ENCODE measurements at places on chromosomes 4 and X.

- no peak for DNase-seq
- peaks cover 6% of the 10 kb centered on the region for H3K27me3 ChIP-seq
- H3K4me1 ChIP-seq = no peaks in the 10 kb centered on the region
- H3K27ac ChIP-seq = no peak overlapping the region
These were observed 5.3 kb upstream of the FGA start for GRCh38 chr4:154595807-154596206.

DNA sequence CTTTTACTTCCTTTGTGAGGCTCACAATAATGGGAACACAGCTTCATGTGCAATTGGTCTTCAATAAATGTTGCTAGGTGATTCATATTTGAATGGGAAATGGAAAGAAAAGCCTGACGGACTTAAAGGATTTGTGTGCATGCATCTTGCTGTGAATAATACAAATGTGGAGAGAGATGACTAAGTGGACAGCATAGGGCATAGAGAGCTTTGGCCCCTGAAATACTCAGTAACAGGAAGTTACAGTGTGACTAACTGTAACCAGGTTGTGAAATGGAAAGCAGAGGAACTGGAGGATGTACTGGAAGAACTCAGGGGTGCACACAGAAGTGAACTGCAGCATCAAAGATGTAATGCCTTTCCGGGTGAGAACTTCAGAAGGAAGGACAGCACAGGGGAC is 206.7 kb downstream of the MGST2 start:
- no peaks in the 10 kb centered on the region for H3K36me3 ChIP-seq
- H3K4me1 ChIP-seq = no peaks in the 10 kb centered on the region
- H3K27me3 ChIP-seq = no peaks in the 10 kb centered on the region
- H3K27ac ChIP-seq = no peak overlapping the region

GRCh38 chr4:120446051-120446567 is 379.5 kb upstream of the MAD2L1 start:
- H3K4me1 ChIP-seq = no peaks in the 10 kb centered on the region
- H3K36me3 ChIP-seq = no peaks in the 10 kb centered on the region
- no peaks in the 10 kb centered on the region for H3K27me3 ChIP-seq
- DNase-seq = no peak
- no peak overlapping the region for H3K27ac ChIP-seq

DNA sequence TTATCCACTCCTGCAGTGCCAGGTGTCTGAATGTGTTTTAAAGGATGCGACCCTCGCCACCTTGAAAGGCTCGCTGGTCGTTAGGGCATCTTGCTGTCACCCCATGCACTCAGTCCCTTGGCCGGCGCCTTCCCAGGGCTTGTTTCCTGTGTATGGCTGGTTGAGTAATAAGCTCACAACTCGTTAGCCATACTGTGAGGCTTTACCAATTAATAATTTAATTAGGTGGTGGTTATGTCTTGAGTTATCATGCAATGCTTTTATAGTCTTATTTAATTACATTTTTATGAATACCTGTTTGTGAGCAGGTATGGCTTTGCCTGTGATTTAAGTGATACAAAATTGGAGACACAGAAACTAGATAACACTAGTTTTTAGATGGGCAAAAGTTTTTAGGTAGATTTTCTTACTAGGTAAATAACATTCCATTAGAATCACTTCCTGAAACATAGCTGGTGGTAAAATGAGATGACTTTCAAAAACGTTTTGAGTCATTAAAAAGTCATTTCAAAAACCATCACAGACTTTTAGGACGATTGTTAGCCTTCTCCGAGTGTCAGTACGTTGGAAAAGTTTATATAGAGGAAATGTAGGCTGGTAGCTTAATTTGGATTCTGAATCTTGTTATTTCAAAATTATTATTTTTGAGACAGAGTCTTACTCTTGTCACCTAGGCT is 18.2 kb downstream of the PTTG2 start:
- peak overlapping the region; percentile 82 for H3K27ac ChIP-seq
- H3K4me3 ChIP-seq = peak overlapping the region; percentile 86
- H3K36me3 ChIP-seq = peaks cover 7% of the 10 kb centered on the region

DNA sequence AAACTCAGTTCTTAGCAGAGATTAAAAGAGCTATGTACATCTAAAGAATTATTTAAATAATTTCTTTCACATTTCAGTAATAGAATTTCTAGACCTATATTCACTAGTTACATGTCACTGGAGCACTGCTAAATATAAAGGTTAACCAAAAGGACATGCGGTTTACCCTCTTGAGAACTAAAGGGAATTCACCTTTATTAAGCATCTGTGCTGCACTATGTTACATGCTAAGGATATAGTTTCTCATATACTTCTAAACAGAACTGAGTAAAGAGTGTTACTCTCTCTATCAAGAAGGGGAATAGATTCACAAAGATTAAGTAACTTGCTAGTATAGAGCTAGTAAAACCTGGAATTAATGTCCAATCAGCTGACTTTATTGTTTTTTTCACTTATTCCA is 7.6 kb downstream of the SPIN3 start:
- no peak for DNase-seq
- peaks cover 41% of the 10 kb centered on the region for H3K4me1 ChIP-seq
- H3K27me3 ChIP-seq = no peaks in the 10 kb centered on the region
- H3K4me3 ChIP-seq = no peak overlapping the region
- peak overlapping the region; percentile 7 for H3K27ac ChIP-seq
- peaks cover 24% of the 10 kb centered on the region for H3K36me3 ChIP-seq

DNA sequence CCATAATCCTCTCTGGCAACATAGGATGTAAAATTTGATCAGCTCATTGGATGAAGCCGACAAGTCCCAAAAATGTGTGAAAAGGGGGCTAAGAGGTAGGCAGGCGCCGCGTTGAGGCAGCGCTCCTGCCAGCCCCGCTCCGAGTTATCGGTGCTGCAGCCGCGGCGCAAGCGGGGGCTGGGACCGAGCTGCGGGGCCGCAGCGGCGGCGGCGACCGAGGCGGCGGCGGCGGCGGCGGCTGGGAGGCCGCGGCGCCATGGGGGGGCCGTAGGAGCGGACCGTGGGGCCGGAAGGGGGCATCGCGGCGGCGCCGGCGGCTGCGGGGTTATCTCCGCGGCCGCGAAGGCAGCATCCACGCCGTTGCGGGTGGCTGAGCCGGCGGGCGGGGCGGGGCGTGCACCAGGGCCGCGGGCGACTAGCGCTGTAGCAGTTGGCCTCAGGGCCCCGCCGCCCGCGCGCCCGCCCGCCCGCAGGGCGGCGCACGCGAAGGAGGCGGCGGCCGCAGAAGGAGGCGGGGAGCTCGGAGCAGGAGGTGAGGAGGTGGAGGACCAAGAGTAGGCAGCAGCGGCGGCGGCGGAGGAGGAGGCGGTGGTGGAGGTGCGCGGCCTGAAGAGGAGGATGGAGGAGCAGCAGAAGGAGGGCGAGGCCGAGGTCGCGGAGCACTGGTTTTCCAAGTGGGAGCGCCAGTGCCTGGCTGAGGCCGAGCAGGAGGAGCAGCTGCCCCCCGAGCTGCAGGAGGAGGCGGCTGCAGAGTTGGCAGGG is 126.0 kb upstream of the CXorf66 start:
- no peak overlapping the region for H3K27ac ChIP-seq
- peak; percentile 13 for DNase-seq
- no peaks in the 10 kb centered on the region for H3K4me1 ChIP-seq
- peak overlapping the region; percentile 55 for H3K4me3 ChIP-seq
- no peaks in the 10 kb centered on the region for H3K36me3 ChIP-seq

DNA sequence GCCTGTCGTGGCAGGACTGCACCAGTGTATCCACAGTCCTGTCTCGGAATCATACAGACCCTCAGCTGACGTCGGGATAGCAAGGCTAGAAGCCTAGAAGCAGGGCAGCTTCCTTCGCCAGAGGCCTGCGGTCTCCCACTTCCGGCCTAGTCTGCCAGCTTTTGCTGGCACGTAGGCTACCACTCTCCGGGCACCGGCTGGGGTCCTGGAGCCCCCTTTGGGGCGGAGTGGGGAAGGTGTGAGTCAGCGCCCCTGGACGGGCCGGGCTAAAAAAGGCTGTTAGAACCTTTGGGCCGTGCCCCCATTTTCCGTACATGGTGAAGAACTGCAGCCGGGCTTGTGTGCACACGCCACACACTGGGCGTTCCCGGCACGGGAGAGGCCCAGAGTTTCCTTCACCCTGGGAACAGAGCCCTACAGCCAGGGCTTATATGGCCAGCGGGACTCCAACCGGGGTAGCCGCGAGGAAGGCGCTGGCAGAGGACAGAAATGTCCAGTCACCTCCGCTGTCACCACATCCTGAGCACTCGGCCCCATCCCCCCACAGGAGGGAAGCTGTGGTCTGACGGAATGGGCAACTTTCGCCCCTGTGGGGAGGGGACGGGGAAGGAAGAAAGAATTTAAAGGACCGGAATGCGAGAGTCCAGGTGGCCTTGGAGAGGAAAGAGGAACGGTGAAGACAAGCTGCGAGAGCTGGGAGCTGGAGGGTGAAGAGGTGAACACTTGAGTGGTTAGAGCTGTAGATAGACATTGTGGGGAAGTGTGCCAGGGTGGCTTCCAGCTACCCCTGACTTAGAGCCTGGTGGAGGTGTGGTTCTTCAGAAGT is 4.6 kb downstream of the MAGIX start:
- no peaks in the 10 kb centered on the region for H3K36me3 ChIP-seq
- H3K27me3 ChIP-seq = no peaks in the 10 kb centered on the region
- H3K4me1 ChIP-seq = peaks cover 38% of the 10 kb centered on the region
- peak; percentile 50 for DNase-seq

GRCh38 chrX:39869846-39870601 is 227.7 kb downstream of the BCOR start:
- no peak for DNase-seq
- H3K27me3 ChIP-seq = no peaks in the 10 kb centered on the region
- no peaks in the 10 kb centered on the region for H3K36me3 ChIP-seq
- no peak overlapping the region for H3K4me3 ChIP-seq

DNA sequence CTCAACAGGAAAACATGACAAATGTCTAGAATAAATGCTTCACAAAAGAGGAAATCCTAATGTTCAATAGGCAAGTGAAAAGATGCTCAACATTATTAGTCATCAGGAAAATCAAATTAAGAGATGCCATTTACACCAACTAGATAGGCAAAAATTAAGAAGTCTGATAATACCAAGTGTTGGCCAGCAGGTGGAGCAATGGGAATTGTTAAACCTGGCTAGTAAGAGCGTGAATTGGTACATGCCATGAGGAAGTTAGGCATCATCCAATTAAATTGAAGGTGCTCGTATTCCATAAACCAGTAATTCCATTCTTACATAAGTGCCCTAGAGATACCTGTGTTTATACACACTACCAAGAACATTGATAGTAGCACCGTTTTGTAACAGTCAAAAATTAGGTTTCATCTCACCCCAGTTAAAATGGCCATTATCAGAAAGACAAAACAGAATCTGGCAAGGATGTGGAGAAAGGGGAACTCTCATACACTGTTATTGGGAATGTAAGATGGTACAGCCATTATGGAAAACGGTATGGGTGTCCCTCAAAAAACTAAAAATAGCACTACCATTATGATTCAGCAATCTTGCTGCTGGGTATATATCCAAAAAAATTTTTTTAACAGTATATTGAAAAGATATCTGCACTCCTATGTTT is 14.0 kb upstream of the ZCCHC18 start:
- no peak overlapping the region for H3K4me3 ChIP-seq
- H3K36me3 ChIP-seq = no peaks in the 10 kb centered on the region
- H3K4me1 ChIP-seq = peaks cover 4% of the 10 kb centered on the region
- no peak for DNase-seq

GRCh38 chr4:84497504-84498202 is 1.4 kb downstream of the NKX6-1 start:
- H3K27me3 ChIP-seq = peaks cover 75% of the 10 kb centered on the region
- DNase-seq = no peak
- peak overlapping the region; percentile 65 for H3K4me3 ChIP-seq
- H3K27ac ChIP-seq = no peak overlapping the region

GRCh38 chr4:164819366-164819765 is 57.6 kb upstream of the APELA start:
- no peak for DNase-seq
- no peak overlapping the region for H3K27ac ChIP-seq
- H3K36me3 ChIP-seq = no peaks in the 10 kb centered on the region
- peaks cover 13% of the 10 kb centered on the region for H3K27me3 ChIP-seq

DNA sequence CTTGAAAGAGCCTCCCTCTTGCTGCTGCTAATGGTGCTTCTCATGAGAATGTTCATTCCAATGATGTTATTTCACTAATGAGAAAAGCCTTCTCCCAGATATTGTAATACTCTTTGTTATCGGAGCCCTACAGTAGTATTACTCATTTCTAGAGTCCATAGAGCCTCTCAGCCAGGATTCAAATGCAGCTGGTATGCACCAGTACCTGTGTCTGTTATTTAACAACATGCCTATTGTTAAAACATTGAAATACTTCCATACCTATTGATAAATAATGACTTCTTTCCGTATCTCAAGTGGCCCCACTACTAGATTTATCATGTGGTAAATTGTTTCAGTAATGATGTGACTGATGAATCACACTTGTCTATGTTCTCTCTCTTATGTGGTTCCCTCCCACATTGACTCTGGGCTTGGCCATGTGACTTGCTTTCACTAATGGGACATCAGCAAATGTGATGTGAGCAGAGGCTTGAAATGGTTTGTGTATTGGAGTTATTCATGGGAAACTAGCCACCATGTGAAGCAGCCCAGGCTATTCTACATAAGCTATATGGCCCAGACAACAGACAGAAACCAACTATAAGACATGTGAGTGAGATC is 207.6 kb downstream of the THOC2 start:
- no peaks in the 10 kb centered on the region for H3K4me1 ChIP-seq
- H3K27ac ChIP-seq = no peak overlapping the region
- no peak for DNase-seq
- no peaks in the 10 kb centered on the region for H3K36me3 ChIP-seq

GRCh38 chrX:150211988-150212387 is 151.1 kb upstream of the MAMLD1 start:
- no peak overlapping the region for H3K27ac ChIP-seq
- no peaks in the 10 kb centered on the region for H3K36me3 ChIP-seq
- H3K27me3 ChIP-seq = no peaks in the 10 kb centered on the region
- no peaks in the 10 kb centered on the region for H3K4me1 ChIP-seq

GRCh38 chrX:107654566-107654871 is 26.2 kb downstream of the PRPS1 start:
- H3K36me3 ChIP-seq = peaks cover 12% of the 10 kb centered on the region
- no peak overlapping the region for H3K4me3 ChIP-seq
- no peak for DNase-seq

- H3K4me3 ChIP-seq = no peak overlapping the region
- no peak overlapping the region for H3K27ac ChIP-seq
- no peaks in the 10 kb centered on the region for H3K27me3 ChIP-seq
- H3K4me1 ChIP-seq = no peaks in the 10 kb centered on the region
- no peak for DNase-seq
These were observed 154.1 kb upstream of the PJA1 start for GRCh38 chrX:69319376-69319775.

Data from activated B cell treated with CpG ODN at 0.5 μM for 24 hours (primary cell).